ENCODE measurements at places on chromosomes 16 and 17.
A peak's percentile ranks its signal among the peaks of the same experiment; 100 is the strongest.

DNA sequence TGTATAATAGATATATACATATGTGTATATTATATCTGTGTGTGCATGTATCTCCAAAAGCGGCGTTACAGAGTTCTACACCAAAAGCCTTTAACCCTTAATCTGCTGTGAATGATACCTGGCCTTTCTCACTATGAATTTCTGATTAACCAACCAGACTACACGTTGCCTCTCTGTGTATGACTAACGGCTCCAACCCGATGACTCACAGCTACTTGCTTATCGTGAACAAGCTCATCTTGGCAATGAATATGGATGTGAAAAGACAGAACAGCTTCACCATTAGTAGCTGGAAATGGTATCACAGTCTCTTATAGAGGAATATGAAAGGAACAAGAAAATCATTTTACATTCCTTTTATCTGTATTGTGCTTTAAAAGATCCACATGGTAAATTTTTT lies 23.8 kb upstream of the ARHGAP44 start:
- DNase-seq, result no peak

GRCh38 chr17:29140051-29140621 lies 40.1 kb downstream of the MYO18A start:
- peak; percentile 76 for DNase-seq

GRCh38 chr17:67500261-67500660 lies 123.2 kb downstream of the PITPNC1 start:
- no peak for DNase-seq

DNA sequence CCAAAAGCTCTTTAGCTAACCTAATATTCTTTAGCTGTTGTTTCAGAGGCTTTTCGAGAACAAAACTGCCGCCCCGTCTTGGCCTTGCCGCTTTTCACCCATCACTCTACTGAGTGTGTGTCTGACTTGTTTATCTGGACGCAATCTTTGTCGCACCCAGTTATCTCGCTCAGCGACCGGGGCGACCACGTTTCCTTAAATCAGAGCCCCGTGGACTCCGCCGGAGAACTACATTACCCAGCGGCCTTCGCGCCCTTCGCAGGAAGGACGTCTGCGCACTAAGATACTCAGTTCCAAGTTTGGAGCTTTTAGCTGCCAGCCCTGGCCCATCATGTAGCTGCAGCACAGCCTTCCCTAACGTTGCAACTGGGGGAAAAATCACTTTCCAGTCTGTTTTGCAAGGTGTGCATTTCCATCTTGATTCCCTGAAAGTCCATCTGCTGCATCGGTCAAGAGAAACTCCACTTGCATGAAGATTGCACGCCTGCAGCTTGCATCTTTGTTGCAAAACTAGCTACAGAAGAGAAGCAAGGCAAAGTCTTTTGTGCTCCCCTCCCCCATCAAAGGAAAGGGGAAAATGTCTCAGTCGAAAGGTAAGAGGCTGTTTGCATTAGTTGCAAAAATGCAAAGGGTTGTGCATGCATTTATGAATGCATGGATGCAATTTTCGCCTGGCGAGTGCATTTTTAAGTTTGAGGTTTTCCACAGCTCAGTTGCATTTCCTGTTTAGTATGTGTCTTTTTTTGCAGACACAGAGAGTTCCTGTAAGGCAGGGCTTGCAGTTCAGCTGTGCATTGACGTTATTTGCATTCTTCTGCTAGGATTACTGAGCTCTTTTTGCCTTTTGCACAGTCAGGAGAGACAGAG lies at the start of gene MAP2K6:
TSS of gene MAP2K6 (plus strand) at position 290 of the 867 bp plus-strand sequence. CDS start at position 578, 288 bp downstream.
- DNase-seq, result peak; percentile 71

DNA sequence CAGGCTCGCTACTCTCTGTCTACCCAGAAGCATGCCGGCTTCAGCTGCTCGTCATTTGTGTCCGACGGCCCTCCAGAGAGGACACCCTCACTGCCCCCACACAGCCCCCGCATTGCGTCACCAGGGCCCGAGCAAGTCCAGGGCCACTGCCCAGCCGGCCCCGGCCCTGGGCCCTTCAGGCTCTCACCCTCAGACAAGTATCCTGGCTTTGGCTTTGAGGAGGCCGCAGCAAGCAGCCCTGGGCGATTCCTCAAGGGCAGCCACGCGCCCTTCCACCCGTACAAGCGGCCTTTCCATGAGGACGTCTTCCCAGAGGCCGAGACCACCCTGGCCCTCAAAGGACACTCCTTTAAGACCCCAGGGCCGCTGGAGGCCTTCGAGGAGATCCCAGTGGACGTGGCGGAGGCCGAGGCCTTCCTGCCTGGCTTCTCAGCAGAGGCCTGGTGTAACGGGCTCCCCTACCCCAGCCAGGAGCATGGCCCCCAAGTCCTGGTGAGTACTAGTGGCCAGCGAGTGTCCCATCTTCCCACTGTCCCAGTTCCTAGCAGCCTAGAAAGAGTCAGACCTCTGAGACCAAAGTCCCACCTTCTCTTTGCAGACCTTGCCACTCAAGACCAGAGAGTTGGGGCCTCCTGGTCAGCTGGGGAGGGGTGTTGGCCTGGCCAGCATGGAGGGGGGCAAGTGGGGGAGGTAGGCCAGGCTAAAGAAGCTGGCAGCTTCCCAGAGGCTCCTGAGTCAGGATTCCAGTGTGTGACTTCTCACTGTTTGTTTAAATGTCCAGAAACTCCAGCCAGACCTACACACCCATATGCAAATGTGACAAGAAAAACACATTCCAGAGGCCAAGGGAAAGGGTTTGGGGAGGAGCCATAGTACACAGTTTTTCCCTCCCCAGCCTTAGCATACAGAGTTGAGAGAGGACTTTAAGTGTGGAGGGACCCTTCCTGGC lies 18.6 kb downstream of the FOXN1 start:
- no peak for DNase-seq

GRCh38 chr16:13961099-13961811 lies 41.3 kb downstream of the ERCC4 start:
- no peak for DNase-seq

DNA sequence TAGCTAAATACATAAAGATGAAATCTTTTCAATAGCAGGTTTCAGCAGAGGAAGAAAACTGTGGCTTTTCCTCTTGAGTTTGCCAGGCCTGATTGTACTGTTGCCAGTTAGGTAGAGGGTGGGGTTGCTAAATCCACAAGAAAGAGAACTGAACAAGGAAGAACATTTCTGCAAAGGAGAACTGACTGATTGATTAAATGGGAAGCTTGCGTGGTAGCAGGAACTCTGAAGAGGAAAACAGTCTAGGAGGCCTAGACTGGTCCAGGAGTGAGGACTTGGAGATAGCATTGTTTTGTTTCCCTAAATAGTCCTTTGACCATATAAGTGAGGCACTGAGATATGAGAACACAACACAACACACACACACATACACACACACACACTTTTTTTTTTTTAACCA lies 18.8 kb downstream of the LRRC36 start:
- DNase-seq, result no peak

DNA sequence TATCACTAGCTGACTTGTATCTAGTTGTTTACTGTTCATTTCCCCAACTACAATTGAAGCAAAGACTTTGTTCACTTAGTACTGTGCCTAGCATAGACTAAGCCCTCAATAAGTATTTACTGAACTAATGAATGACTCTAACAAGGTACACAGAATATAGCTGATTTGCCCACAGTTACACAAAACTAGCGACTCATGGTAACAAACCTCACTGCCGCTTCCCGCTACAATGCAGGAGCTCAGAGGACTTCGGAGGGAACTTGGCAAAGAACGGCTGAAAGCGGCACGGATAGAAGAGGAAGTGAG lies 524 bp downstream of the EFTUD2 start:
- DNase-seq, result no peak

- peak; percentile 57 for DNase-seq
These were observed 12.9 kb upstream of the SEC14L1 start for GRCh38 chr17:77127735-77128361.

- DNase-seq, result no peak
These were observed 88.1 kb downstream of the GOSR1 start for GRCh38 chr17:30565073-30565935.

GRCh38 chr16:79253100-79253631 lies 347.4 kb downstream of the MAF start:
- DNase-seq, result no peak

DNA sequence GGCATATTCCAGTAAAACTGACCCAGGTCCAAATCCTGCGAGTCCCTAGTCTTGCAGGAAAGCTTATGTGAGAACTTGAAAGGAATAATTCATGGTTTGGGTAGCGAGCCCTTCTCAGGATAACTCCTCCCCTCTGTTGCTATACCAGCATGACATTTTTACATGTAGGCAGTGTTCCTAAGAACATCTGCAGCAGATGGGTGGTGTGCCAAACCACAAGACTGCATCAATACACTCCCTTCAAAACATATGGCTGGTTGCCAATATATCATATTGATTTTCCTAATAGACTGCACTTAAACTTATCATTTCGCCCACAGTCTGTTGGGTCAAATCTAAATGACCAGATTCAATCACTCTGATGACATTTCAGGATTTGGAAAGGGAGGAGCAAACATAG lies 19.9 kb downstream of the PSME3IP1 start:
- no peak for DNase-seq

GRCh38 chr16:58519707-58520106 lies 4.4 kb downstream of the SETD6 start:
- no peak for DNase-seq

DNA sequence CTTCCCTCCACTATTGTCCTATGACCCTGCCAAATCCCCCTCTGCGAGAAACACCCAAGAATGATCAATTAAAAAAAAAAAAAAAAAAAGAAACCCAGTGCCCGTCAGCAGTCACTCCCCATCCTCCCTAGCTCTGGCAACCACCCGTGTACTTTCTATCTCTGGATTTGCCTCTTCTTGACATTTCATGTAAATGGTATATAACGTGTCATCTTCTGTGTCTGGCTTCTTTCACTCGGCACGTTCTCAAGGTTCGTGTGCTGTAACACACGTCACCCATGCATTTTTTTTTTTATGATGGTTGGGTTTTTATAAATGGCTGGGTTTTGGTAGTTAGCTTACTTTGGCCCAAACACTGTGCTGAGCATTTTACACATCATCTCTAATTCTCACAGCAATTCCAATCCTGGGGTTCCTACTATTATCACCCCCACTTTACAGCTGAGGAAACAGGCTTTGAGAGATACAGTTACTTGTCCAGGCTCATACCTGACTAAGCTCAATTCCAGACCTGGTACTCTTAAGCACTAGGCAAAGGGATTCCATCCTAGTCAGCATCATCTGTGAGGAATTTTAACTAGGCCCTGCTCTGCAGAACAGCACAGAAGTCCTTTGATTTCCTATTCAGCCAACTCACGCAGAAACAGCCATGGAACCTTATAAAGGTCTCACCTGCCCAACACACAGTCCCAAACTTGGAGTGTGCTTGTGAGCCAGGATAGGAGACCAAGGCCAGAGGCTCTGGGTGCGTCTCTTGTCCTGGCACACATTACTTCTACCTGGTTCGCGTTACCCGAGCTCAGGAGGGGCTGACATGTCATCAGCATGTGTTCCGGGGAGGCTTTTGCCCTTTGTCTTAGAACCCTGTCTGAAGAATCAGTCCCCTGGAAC lies 11.7 kb downstream of the NDUFAB1 start:
- DNase-seq, result no peak

DNA sequence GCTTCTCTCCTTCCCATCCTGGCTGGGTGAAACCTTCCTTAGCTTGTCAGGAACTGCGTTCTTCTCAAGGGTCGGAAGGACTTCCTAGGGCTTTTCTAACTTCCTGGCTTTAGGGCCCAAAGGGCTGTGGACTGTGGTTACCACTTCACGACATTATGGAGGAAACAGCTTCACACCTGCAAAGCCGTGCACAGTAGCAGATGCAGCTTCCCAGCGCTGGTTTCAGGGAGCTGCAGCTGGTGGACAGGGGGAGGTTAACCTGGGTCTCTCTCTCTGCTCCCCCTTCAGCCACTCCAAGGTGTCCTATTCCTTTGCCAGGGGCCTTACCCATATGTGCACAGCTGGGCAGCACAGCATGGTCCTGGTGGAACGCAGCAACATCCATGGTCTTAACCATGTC lies 155.8 kb upstream of the CDC42EP4 start:
- no peak for DNase-seq

GRCh38 chr17:83183951-83184506 lies 104.6 kb downstream of the METRNL start:
- DNase-seq, result no peak

DNA sequence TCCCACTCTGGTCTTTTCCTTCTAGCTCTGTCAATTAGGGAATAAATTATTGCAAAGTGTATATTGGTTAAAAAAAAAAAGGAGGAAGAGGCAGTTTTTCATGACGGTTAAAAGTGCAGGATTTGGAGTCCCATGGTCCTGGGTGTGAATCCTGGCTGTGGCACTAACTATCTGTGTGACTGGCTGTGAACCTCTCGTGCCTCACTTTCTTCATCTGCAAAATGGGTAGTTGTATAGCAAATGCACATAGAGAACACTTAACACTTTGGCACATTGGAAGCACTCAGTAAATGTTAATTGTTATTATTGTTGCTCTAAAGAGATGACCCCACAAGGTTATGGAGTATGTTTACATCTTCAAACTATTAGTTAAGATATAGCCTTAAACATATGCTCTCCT lies 10.5 kb upstream of the KRT23 start:
- no peak for DNase-seq

DNA sequence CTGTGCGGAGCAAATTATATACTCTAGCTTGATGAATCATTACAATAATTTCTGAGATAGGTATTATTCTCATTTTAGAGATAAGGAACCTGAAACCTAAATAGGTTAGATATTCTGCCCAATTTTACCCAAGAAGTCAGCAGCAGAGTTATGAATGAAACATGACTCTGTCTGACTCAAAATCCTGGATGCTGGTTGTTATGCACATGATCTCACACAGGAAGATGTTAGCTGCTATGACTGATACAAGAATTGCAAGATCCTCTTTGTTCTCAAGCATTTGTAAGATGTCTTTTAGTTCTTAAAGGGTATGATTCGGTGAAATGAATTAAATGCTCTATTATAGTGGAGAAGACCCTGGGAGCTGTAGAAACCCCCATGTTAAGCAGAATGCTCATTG lies 447.8 kb downstream of the KIF2B start:
- no peak for DNase-seq

GRCh38 chr17:68760141-68760475 lies 158.9 kb upstream of the FAM20A start:
- no peak for DNase-seq

All from activated T-cell treated with anti-CD3 and anti-CD28 coated beads for 24 hours (primary cell).